Activated naive CD4-positive, alpha-beta T cell treated with anti-CD3 and anti-CD28 coated beads for 36 hours (primary cell): ENCODE measurements at places on chromosomes 3 and 15.

- no peak for DNase-seq
Measured at GRCh38 chr3:136142592-136142991, 53.5 kb downstream of the MSL2 start.

- no peak for DNase-seq
Measured at GRCh38 chr3:184097556-184097955, 692 bp downstream of the HTR3E start.

DNA sequence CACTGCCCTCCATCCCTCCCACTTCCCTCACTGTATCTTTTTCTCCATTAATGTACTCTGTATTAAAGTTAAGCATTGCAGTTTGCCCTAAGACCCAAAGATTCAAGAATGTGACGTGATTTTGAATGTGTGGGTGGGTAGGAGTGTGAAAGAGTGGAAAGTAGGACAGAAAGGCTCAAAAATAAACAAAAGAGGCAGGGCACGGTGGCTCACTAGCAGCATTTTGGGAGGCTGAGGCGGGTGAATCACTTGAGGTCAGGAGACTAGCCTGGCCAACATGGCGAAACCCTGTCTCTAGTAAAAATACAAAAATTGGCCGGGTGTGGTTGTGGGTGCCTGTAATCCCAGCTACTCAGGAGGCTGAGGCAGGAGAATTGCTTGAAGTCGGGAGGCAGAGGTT is 18.4 kb downstream of the TFRC start:
- DNase-seq, result no peak

- no peak for DNase-seq
Measured at GRCh38 chr3:138042043-138042442, 32.1 kb downstream of the CLDN18 start.

GRCh38 chr3:139988472-139989156 is 53.6 kb downstream of the CLSTN2 start:
- no peak for DNase-seq

DNA sequence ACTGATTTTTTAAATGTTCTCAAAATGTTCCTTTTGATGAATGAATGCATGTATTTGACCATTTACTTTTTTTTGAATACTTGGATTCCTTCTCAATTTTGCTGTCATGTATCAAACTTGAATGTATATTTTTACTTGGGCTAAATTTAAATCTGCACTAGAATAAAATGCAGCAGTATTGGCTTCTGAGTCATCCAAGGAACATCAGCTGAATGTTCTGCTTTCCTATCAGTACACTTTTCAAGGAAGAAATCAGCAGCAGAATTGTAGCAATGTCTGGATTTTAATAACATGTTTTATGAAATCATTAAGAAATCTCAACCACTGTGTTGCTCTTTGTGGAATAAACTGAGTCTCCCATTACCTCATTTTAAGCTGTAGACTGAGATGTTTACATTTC is 57.0 kb upstream of the COL6A6 start:
- DNase-seq, result no peak

DNA sequence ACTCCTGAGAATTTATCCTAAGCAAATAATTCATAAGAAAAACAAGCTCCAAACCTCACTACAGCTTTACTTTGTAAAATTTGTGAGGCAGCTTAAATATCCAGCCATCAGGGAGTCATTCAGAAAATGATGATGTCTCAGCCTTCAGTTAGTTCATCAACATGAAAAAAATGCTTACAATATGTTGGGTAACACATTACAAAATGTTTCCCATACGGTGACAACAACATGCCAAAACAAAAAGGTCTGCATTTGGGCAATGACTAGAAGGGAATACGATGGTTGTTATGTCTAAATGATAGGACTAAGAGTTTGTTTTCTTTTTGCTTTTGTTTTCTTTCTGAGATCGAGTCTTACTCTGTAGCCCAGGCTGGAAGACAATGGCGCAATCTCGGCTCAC is 47.0 kb upstream of the CFAP161 start:
- DNase-seq, result no peak

DNA sequence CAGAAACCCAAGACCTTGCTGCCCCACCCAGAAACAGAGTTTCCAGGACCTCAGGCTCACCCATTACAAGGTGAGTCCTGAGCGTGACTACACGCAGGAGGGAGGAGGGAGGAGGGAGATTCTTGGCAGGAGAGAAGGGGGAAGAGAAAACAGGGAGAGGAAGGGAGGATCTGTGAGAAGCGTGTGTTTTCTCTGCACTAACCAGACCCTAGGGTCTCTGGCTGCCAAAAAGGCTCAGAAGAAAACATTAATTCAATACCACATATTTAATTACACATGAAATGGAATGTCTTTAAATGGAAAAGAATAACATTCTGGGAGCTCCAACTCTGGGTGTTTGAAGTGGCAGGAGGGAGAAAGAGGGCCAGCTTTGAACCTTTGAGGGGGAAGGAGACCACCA is 309.0 kb downstream of the NTRK3 start:
- DNase-seq, result no peak

DNA sequence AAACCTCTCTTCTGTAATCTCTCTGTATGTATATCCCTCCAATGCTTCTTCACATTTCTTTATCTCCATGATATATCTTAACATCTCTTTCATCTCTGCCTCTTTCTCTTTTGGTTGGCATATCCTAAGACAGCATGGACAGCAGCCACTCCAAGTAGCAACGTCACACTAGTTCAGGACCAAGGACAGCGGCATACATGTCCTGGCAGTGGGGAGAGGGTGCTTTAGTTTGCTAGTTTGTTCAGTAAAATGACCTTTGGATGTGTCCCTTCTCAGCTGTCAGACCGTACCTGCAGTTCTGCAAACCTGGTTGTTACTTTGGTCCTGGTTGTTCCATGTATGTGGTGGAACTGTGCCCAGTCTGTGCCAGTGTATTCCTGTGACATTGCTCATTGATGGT is 225.6 kb upstream of the ROPN1 start:
- DNase-seq, result peak; percentile 63

DNA sequence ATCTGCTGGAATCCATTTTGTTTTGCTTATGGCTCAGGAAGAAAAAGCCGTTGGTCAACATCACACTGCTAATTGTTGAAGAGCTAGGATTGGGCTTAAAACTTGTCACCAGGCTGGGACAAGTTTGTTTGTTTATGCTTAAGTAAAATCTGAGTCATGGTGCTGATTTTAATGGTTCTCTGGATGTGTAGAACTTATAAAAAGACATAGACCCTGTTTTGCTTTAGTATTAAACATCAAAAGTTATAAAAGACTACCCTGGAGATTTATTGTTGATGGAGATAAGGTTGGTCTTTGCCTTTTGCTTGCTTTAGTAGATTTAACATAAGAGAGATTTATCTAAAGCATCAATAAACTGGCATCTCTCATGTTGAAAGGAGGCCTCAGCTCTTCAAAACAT is 348.2 kb upstream of the GOLIM4 start:
- DNase-seq, result no peak

DNA sequence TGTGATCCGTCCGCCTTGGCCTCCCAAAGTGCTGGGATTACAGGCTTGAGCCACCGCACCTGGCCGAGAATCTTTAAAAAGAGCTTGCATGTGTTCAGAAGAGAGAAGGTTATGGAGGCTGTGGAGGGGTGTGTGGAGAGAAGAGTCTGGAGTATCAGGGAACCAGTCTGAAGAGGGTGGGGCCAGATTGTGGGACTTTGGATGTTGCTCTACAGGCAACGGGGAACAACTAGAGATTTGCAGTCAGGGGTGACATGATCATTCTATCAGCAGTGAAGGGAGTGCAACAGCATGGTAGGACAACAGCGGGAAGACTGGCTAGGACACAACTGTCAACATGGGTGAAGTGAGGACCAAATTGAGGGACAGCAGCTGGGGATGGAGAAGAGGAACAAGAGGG is 8.9 kb downstream of the SCAMP2 start:
- no peak for DNase-seq

GRCh38 chr3:73465926-73466325 is 158.8 kb downstream of the PDZRN3 start:
- DNase-seq, result no peak

GRCh38 chr3:59857589-59858346 is 807.9 kb upstream of the CFAP20DC start:
- DNase-seq, result peak; percentile 90

GRCh38 chr3:157182879-157183278 is 22.9 kb upstream of the CCNL1 start:
- no peak for DNase-seq
